ENCODE measurements at places on chromosomes 4 and X.

DNA sequence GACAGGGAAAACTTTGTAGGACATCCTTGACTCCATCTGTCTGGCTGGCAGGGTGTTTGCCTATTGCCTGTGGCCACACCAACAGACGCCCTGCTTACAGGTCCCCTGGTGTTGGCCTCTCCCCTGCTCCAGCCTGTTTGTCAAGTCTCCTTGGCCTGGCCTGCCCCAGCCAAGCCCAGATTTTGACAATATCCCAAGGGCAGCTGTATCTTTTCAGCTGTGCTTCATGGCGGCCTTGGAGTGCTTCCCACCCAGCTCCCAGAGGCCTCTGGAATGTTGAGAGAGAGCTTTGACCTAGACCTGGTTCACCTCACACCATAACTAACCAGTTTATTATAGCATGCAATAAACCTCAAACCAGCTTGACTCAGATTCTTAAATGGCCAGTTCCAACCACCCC, 204.0 kb upstream of the NHS start:
- DNase-seq, result no peak

GRCh38 chr4:68326141-68326540, 23.7 kb downstream of the YTHDC1 start:
- no peak for DNase-seq

GRCh38 chrX:29397506-29397905, 810.3 kb downstream of the IL1RAPL1 start:
- DNase-seq, result no peak

DNA sequence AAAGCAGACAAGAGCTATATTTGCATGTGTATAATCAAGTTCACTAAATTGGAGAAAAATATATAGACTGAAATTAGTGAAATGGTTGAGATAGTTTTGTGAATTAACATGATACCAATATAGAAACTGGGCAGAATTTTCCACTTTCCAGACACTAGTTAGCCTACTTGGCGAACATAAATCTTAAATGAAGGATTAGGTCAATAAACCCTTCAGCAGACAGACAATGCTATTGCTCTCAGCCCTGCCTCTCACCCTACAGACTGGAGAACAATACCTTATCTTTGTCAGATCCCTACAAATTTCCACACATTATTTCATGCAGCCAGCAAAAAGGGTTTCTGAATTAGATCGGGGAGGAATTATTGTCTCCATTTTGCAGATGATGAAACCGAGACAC, 236.4 kb upstream of the TAPT1 start:
- no peak for DNase-seq
